EL (cell line): ENCODE measurements at places on chromosomes 7 and 10.

DNA sequence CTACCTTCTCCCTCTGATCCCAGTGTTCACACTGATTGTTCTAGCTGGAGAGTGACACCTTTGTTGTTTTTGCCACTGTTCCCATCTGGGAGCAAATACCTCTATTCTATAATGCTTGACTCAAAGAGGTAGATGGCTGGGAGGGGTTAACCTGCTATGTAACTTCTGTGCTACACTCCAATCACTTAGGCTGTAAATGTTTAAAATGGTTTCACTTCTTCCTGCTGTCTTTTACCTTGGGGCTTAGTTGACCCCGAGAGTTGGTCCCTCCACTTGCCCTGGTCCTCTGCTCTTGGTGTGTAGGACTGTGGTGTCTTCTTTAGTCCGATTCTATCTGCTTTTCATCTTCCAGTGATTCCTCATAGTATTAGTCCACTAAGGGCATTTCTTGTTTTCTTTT is 22.3 kb downstream of the KLHDC10 start:
- no peak for DNase-seq

DNA sequence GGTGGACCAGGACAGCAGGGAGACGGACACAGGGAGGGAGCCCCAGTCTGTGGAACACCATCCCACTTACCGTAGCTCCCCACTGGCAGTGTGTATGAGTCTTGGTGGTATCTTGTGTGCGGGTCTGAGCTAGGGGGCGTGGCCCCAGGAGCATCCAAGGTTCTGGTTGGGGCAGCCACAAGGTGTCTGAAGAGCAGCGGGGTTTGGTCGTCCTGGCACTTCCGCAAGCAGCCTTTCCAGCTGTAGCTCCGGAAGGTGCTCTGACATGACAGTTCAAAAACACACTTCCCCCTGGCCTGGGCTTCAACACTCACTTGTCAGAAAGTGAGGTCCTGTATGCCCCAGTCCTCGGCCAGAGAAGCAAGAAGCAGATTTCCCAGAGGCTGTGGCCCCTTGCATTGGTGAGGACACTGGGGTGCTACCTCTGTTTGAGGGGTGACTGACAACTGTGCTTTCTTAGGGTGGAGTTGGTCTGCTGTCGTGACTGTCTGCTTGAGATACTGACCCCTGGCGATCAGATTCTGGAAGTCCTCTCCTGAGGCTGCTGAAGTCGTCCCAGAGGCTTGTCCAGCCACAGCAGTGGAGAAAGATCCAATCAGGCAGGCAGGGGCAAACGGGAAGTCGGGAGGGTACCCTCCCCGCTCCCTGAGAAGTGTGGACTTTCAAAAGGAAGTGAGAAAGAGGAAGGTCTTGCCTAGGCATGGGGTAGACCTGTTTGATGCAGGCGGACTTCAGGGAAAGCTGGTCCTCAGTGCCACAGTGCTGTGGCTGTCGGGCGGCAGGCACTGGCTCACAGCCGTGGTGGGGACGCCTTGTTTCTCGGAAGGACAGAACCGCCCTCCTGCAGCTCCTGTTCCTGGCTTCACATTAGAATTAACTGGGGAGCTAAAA is 51.4 kb upstream of the PFKFB3 start:
- peak; percentile 57 for DNase-seq

- DNase-seq, result peak; percentile 60
These were observed 7.5 kb upstream of the RBP3 start for GRCh38 chr10:47340608-47341170.

- DNase-seq, result peak; percentile 30
These were observed 141.7 kb upstream of the PFKP start for GRCh38 chr10:2925631-2926030.

DNA sequence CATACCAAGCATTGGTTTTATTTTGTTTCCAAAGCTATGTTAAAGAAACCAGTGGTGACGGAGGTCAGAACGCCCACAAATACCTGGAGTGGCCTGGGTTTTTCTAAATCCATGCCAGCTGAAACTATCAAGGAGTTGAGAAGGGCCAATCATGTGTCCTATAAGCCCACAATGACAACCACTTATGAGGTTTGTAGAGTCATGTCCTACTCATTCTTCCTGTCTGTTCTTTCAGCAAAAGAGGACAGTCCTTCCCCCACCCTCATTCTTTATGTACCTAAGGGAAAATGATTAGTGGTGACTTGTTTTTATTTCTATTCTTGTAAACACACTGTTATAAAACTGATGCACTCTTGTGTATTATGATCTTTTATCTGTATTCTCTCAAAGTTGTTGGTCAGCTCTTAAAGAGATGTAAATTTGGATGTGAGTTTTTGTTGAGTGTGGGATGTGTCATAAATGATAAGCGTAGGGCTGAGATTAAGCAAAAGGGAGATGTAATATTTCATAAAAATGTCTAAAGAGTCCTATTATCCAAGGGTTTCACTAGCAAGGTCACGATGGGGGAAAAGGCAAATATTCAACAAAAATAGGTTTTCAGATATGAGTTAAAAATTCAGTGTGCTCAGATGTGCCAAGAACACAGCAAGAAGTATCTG is 294.4 kb downstream of the BICC1 start:
- no peak for DNase-seq

DNA sequence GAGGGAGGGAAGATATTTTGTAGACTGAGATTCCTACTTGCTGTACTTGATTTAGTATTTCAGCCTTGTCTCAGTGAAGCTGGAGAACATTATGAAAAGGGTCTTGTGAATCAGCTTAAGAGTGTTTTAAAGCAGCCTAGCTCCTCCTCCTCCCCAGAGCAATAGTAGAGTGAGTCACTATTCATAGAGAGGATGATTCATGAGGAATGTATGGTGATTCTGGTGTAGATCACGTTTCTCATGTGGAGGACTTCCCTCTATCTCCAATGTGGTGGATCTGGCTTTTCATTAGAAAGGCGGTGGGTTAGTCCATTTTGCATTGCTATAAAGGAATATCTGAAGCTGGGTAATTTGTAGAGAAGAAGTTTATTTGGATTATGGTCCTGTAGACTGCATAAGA is 340.1 kb upstream of the CHRM2 start:
- peak; percentile 90 for DNase-seq

DNA sequence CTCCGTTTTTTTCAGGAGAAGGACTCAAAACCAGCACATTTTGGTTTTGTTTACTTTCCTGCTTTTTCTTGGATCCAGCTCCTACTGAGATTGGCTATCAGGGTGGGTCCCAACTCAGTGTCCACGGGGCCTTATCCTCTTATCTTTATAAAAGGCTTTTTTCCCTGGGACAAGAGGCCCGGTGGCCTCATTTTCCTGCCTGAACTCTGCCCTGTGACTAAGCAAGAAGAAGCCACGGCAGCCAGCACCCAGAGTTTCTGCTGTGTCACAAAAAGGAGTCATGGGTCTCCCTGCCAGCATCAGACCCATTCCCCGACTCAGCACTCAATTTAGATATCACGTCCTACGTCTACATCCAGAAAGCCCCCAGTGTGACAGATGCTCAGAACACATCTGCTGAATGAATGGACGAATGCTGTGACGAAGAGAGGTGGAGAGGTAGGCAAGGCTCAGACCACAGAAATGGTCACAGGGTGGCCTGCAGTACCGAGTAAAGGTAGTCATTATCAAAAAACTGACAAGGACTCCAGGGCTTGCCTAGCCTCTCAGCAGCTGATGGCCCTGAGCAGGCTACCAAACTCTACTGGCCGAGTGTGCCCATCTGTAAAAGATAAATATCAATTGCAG is 16.7 kb downstream of the DLG5 start:
- DNase-seq, result peak; percentile 69

DNA sequence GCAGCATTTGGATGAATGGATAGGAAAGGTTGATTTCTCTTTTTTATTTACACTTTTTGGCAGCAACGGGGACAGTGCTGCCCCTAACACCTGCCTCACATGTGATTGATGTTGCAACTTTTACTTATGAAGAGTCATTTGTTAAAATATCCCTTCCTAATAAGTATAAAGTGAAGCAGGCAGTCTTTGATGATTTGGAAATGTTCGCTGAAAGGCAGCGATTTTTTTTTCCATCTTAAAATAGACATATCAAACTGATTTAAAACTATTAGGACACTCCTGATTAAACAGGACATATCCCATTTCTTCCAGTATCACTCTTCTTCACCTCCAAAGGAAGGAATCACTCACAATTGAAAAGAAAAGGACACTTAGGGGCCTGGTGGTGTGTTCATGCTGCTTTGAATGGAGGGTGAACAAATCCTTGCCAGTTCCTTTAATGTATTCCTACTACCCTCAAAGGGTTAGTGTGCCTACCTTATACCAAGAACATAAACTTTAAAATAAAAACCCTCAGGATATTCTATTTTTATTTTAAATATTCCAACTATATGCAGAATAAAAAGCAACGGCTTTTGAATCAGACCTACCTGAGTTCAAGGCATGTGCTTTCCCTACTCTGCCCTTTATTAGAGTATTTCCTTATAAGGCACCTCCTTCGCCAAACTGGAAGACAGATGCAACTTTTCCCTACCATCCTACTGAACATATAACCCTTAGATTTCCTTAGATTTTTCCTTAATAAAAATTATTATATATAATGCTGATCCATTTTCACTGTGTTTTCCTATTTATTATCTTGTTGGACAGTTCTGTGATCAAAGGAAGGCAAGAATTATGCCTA is 1.1 kb downstream of the ADK start:
- DNase-seq, result no peak

- DNase-seq, result no peak
These were observed 24.4 kb downstream of the ZNF775 start for GRCh38 chr7:150403376-150404171.

- no peak for DNase-seq
These were observed 162.8 kb upstream of the TNRC18 start for GRCh38 chr7:5586279-5586962.

GRCh38 chr7:87414794-87415188 is 60.7 kb downstream of the ABCB4 start:
- DNase-seq, result no peak

DNA sequence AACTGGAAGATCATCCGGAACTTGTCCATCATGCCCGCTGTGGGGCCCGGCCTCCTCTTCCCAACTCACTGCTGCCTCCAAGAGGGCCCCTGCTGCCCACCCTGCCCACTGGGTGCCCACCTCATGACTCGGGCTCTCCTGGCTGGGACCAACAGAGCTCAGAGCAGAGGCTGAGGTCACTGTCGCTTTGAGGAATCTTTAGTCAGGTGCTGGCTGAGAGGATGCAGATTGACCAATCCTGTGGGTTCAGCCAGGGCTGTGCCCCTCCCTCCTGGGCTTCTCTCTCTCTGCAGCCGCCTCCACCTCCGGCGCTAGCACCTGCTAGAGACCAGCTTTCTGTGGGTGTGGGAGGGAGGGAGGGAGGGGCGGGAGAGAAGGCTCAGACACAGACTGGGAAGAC is at the start of gene CALHM1:
Gene CALHM1, minus strand, starts transcription at position 181 of the 400 bp plus-strand sequence. Its CDS starts 149 bp downstream, at position 32.
- no peak for DNase-seq

DNA sequence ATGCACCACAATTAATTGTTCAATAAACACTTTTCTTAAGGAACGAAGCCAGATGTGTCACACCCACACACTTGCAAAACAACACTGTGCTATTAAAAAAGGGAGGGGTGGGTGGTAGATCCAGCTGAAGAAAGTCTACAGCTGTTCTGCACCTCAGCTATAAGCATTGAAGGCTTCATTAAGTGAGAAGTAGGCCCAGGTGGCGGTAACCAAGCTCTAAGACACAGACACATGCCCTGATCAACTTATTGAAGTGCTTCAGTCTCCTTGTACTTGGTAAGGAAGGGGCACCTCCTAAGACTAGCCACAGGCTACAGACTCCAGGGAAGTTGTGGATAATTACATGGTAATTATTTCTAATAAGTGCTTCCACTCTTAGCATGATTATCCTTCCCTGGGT is 4.5 kb upstream of the CPVL start:
- DNase-seq, result no peak

DNA sequence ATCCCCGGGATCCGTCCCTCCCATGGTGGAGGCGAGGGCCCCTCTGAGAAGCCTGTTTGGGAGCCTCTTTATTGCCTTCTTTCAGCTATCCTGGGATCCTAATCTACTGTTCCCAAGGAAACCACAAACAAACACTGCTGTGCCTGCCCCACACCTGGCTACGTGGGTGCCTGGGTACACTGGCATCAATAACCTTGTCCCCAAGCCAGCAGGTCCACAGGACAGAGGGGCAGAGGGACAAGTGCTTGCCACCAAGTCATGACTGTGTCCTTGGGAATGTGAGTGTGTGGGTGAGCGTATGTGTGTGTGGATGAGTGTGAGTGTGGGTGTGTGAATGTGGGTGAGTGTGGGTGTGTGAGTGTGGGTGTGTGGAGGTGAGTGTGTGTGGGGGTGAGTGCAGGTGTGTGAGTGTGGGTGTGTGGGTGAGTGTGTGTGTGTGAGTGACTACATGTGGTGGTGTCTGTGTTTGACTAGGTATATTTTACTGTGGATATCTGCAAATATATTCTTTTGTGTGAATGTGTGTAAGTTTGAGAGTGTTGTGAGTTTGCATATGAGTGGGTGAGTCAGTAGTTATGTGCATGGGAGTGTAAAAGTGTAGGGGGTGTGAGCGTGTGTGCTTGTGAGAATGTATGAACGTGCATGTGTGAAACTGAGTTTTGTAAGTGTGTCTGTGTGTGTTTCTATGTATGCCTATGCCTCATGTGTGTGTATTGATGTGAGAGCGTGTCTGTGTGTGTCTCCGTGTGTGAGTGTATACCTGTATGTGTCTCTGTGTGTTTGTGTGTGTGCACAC is 96.1 kb downstream of the TNS3 start:
- DNase-seq, result no peak

GRCh38 chr10:55746002-55746401 is 615.1 kb downstream of the ZWINT start:
- no peak for DNase-seq

DNA sequence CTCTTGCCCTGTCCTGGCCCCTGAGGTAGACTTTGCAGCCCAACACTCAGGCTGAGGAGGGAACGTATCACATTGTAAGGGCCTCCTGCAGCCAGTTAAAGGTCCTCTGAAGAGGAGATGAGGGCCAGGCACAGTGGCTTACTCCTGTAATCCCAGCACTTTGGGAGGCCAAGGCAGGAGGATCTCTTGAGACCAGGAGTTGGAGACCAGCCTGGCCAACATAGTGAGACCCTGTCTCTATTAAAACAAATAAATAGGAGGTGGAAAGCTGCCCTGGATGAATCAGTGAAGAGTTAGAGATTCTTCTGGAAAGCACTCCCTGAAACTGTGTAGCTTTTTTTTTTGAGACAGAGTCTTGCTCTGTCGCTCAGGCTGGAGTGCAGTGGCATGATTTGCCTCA is 2.3 kb upstream of the C10orf62 start:
- no peak for DNase-seq

GRCh38 chr7:41114691-41115090 is 588.2 kb downstream of the INHBA start:
- no peak for DNase-seq

- no peak for DNase-seq
These were observed 188.7 kb upstream of the KAT6B start for GRCh38 chr10:74637685-74638084.

DNA sequence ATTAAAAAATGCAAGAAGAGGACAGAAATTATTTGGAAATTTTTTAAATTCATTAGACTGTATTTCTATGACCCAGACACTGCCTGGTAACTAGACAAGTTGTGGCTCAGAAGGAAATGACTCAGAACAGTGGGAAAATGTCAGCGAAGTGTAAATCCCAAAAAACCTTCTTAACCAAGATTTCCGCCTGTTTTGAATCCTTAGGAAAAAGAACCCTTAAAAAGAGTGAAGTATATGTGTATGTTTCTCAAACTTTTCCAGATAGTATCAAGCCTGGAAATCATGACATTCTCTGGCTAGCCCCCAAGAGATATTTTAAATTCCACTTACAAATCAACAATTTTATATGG is 42.7 kb upstream of the PLXNA4 start:
- DNase-seq, result peak; percentile 37

- no peak for DNase-seq
These were observed 216.2 kb upstream of the PRKCQ start for GRCh38 chr10:6796231-6796630.
